Forelimb muscle (tissue), 1 donor: ENCODE measurements at places on chromosomes 2 and 18. TPM values are rescaled to one million over a fixed set of nuclear protein-coding genes. Genes with fewer than 3 reads are reported as not detected.

Gene ANKRD29
- polyA plus RNA-seq: 4.0 TPM

Gene IL36RN
- polyA plus RNA-seq: not detected

Gene PLA2R1
- polyA plus RNA-seq: 1.9 TPM

Gene UGT1A4
- not detected for polyA plus RNA-seq

Gene ADD2
- 1.8 TPM for polyA plus RNA-seq

Gene SPEG
- polyA plus RNA-seq: 235 TPM

Gene TNFAIP6
- 12.2 TPM for polyA plus RNA-seq

Gene ADRA2B
- 2.1 TPM for polyA plus RNA-seq

Gene REG1B
- not detected for polyA plus RNA-seq

Gene AMMECR1L
- 13.5 TPM for polyA plus RNA-seq

Gene REG3A
- polyA plus RNA-seq: not detected

Gene GNLY
- 0.99 TPM for polyA plus RNA-seq

Gene FBLN7
- polyA plus RNA-seq: 9.2 TPM

Gene ANKRD30B
- 0.06 TPM for polyA plus RNA-seq

Gene ELP2
- 75.9 TPM for polyA plus RNA-seq

Gene GCG
- 15.6 TPM for polyA plus RNA-seq

Gene TTL
- 37.8 TPM for polyA plus RNA-seq

Gene TEX44
- polyA plus RNA-seq: not detected

Gene BIN1
- 988 TPM for polyA plus RNA-seq

Gene LBX2
- polyA plus RNA-seq: 1.2 TPM

Gene TTR
- polyA plus RNA-seq: not detected

Gene BCL11A
- 4.9 TPM for polyA plus RNA-seq

Gene MITD1
- 23.4 TPM for polyA plus RNA-seq

Gene UCN
- polyA plus RNA-seq: 1.9 TPM

Gene GRHL1
- 0.83 TPM for polyA plus RNA-seq

Gene CROCC2
- 0.20 TPM for polyA plus RNA-seq

Gene ZFAND2B
- 21.0 TPM for polyA plus RNA-seq

Gene DOK6
- polyA plus RNA-seq: 3.5 TPM

Gene EPB41L5
- 15.0 TPM for polyA plus RNA-seq

Gene GRP
- polyA plus RNA-seq: not detected

Gene ALLC
- polyA plus RNA-seq: not detected

Gene PROKR1
- 0.44 TPM for polyA plus RNA-seq

Gene OSBPL6
- 6.2 TPM for polyA plus RNA-seq

Gene MROH2A
- polyA plus RNA-seq: not detected

Gene ATG16L1
- 17.4 TPM for polyA plus RNA-seq

Gene MPP4
- 0.13 TPM for polyA plus RNA-seq

Gene CRYGA
- polyA plus RNA-seq: not detected

Gene FAP
- polyA plus RNA-seq: 58.1 TPM

Gene TMEM182
- 176 TPM for polyA plus RNA-seq

Gene GPR39
- polyA plus RNA-seq: 0.20 TPM

Gene SLC39A6
- 27.3 TPM for polyA plus RNA-seq

Gene TOGARAM2
- polyA plus RNA-seq: 1.9 TPM

Gene MEIS1
- polyA plus RNA-seq: 11.7 TPM

Gene SATB2
- polyA plus RNA-seq: 2.4 TPM

Gene PTPRM
- 85.4 TPM for polyA plus RNA-seq

Gene ERFE
- polyA plus RNA-seq: 11.2 TPM

Gene VWC2L
- polyA plus RNA-seq: not detected

Gene IL1RN
- polyA plus RNA-seq: 0.49 TPM

Gene UGT1A5
- polyA plus RNA-seq: not detected

Gene ATP8B1
- 3.5 TPM for polyA plus RNA-seq

Gene OSR1
- polyA plus RNA-seq: 15.8 TPM

Gene OTOS
- not detected for polyA plus RNA-seq

Gene TUBA4B
- polyA plus RNA-seq: 0.20 TPM

Gene CYP26B1
- 15.8 TPM for polyA plus RNA-seq
